ENCODE measurements at places on chromosomes 1 and 21.

DNA sequence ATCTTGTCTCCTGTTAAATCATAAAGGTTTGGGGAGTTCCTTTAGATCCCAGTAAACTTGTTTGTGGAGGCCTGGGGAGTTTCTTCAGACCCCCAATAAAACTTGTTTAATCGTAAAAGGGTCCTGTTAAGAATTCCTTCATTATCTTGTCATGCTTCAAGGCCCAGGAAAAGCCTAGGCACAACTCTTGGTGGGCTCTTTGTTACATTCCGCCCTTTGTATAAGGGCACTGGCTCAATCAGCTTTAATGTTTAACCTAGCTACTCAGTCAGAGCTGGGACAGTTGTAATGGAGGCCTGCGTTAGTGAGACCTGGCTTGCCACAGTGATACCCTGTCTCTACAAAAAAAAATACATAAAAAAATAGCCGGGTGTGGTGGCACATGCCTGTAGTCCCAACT lies 77.2 kb downstream of the MPZL1 start:
- no peak for DNase-seq

GRCh38 chr21:14869984-14870852 lies 194.6 kb downstream of the NRIP1 start:
- DNase-seq: no peak

DNA sequence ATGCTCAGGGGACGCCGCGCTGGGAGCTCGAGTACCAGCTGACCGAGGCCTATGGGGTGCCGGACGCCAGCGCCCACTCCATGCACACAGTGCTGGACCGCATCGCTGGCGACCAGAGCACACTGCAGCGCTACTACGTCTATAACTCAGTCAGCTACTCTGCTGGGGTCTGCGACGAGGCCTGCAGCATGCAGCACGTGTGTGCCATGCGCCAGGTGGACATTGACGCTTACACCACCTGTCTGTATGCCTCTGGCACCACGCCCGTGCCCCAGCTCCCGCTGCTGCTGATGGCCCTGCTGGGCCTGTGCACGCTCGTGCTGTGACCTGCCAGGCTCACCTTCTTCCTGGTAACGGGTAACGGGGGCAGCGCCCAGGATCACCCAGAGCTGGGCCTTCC lies 1.3 kb upstream of the XKR8 start:
- DNase-seq: no peak

DNA sequence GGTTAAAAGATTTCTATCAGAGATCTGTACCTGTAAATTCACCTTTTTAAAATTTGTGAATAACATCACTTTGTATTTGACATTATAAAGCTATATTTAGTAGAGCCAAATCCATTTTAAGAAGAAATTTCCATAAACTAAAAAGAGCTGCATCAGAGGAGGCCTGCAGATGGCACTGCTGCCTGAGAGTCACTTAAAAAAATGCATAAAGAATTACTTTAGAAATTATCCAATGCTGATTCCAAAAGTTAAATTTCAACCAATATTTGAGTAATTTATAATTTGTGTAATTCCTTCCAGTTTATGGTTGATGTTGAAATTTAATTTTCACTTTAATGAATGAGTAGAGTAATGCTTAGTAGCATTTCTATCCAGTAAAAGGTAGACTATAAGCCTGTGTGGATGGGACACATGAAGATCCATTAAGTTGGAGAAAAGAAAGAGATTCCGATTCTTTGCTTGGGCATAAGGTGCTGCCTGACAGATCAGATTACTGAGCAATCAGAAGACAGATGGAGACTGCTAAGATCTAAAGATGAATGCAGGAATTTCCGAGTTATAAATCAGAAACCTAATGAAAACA lies 20.7 kb upstream of the RPE65 start:
- DNase-seq: no peak

DNA sequence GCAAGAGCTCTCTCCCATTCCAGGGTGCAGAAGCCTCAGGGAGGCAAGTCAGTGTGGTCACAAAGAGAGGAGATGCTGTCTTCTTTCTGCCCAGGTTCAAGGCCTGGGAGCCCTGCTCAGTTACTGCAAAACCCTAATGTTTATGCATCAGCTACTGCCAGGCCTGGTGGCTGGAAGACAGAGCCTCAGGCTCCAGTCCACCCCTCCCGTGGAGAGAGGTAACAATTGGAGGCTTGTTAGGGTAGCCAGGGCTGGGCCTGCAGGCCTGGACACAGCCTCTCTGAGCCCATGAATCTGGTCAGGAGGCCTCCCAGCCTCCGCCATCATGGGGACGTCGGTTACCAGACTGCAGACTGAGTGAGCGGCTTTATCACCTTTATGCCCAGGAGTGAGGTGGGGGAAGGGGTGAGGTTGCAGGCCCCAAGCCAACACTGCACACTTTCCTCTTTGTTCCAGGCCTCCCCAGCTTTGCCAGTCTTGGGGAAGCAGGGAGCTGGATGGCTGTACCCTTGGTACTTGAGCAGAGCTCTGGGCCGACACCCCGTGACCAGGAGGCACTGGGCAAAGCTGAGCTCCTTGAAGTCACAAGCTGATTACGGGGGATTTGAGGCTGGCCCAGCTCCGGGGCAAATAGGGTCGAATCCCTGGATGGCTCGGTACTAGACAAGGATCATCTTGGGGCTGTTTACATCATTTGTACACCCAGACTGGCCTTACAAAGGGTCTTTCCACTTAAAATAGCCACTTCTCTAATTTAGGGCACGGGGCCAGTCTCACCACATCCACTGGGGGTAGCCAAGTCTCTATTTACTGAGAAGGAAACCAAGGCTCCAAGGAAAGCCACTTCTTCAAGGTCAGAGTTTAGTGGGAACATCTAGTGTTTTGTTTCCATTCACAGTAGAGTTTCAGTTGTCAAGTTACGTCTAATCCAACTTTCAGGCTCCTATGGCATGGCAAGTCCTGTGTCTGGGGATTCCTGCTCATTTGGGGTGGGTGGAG lies 5.2 kb downstream of the SLC2A1 start:
- DNase-seq: no peak

DNA sequence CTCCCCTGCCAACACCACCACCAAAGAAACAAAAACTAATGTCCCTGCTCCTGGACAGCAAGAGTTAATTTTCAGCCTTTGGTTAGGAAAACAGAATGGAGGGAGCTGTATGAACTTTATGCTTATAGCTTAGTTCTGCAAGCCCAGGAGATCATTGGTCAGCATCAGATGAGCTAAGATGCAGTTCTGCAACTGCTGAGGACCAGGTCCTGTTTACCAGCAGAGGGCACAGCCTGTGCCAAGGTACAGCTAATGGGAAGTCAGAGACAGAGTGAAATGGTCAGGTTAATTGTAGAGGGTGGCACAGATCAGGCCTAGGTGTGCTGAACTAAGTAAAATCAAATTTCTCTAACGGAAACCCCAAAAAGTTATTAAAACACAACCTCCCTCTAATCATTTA lies 161.3 kb downstream of the ROR1 start:
- no peak for DNase-seq

DNA sequence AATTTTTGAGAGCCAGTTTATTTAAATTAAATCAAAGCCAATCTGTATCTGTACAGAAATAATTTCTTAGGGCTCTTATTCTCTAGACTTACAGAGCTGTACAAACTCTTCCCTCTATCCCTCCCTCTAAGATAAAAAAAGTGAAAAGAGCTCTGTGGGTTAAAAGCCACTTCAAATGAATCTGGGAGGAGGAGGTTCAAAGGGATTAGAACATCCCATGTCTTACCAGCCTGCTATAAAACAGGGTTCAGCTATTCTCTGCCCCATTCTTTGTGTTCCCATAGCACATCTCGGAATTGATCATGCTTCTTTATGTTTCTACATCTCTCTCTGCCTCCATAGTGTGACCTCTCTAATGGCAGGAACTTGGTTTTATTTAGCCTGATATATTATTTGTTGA lies 19.4 kb downstream of the KIAA0319L start:
- no peak for DNase-seq

- DNase-seq: no peak
These were observed 257.8 kb upstream of the CHRM3 start for GRCh38 chr1:239128541-239128940.

GRCh38 chr1:176897350-176898236 lies 266.9 kb downstream of the ASTN1 start:
- DNase-seq: peak; percentile 18
